ENCODE measurements at places on chromosomes 4 and X.

- H3K4me1 ChIP-seq = no peaks in the 10 kb centered on the region
- no peak for DNase-seq
- no peak overlapping the region for H3K27ac ChIP-seq
- no peaks in the 10 kb centered on the region for H3K27me3 ChIP-seq
- H3K36me3 ChIP-seq = no peaks in the 10 kb centered on the region
Observed at GRCh38 chr4:132662456-132662855, 486.6 kb upstream of the PCDH10 start.

- DNase-seq = no peak
- H3K27me3 ChIP-seq = no peaks in the 10 kb centered on the region
- no peaks in the 10 kb centered on the region for H3K4me1 ChIP-seq
- H3K27ac ChIP-seq = no peak overlapping the region
- H3K4me3 ChIP-seq = no peak overlapping the region
Observed at GRCh38 chrX:129115104-129115503, 408.2 kb downstream of the SMARCA1 start.

DNA sequence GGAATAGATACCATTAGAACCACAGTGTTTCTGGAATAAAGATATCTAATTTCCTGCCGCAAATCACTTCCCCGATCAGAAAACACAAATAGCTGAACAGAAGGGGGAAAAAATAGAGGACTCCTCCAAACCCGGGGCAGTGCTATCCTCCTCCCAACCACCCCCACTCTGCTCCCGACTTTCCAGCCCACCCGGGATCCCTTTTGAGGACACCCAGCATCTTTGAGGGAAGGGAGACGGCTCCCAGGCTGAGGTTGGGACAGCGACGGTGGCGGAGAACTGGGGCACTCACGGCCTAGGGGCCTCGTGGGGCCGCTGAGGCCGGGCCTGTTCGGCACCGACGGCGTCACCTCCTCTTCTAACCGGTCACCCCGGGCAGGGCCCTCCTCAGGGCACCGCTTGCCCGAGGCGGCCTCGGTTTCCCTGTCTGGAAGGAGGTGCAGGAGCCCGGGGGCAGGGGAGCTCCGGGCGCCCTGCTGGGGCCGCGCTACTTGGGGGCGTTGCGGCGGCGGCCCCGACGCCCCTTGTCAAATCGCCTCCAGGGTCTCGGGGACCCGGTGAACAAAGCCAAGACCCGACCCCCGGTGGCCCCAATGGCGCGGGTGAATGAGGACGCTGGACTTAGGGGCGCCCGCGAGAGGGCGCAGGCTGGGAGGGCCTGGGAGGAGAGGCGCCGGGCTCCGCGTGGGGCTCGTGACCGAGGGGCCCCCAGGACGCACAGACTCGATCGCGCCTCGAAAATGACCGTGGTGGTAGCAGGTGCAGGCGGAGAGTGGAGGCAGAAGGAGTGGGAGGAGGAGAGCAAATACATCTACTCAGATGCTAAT, 6.9 kb upstream of the ARX start:
- peaks cover 10% of the 10 kb centered on the region for H3K4me1 ChIP-seq
- DNase-seq = no peak
- peak overlapping the region; percentile 16 for H3K4me3 ChIP-seq

GRCh38 chr4:88130544-88131305, 27.7 kb downstream of the ABCG2 start:
- no peaks in the 10 kb centered on the region for H3K27me3 ChIP-seq
- H3K27ac ChIP-seq = no peak overlapping the region
- H3K4me1 ChIP-seq = peaks cover 2% of the 10 kb centered on the region
- no peaks in the 10 kb centered on the region for H3K36me3 ChIP-seq
- no peak for DNase-seq

DNA sequence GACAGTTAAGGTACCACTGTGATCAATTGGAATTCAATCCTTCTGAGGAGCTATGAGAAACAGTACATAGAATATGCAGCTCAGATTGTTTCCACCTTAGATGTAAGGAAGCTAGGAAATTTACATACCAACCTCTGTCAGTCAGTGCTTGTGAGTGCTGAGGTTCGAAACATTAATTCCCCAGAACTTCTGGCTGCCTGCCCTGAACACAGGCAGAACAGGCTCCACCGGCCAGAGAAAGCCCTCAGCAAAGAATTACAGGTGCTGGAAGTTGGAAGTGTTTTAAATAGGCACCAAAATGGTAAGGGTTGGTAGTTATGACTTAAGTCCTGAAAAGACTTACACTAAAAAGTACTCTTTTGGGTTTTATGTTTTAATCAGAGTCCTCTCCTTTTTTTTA, 651.8 kb downstream of the C4orf33 start:
- no peaks in the 10 kb centered on the region for H3K36me3 ChIP-seq
- no peaks in the 10 kb centered on the region for H3K27me3 ChIP-seq
- no peak for DNase-seq
- no peak overlapping the region for H3K27ac ChIP-seq

DNA sequence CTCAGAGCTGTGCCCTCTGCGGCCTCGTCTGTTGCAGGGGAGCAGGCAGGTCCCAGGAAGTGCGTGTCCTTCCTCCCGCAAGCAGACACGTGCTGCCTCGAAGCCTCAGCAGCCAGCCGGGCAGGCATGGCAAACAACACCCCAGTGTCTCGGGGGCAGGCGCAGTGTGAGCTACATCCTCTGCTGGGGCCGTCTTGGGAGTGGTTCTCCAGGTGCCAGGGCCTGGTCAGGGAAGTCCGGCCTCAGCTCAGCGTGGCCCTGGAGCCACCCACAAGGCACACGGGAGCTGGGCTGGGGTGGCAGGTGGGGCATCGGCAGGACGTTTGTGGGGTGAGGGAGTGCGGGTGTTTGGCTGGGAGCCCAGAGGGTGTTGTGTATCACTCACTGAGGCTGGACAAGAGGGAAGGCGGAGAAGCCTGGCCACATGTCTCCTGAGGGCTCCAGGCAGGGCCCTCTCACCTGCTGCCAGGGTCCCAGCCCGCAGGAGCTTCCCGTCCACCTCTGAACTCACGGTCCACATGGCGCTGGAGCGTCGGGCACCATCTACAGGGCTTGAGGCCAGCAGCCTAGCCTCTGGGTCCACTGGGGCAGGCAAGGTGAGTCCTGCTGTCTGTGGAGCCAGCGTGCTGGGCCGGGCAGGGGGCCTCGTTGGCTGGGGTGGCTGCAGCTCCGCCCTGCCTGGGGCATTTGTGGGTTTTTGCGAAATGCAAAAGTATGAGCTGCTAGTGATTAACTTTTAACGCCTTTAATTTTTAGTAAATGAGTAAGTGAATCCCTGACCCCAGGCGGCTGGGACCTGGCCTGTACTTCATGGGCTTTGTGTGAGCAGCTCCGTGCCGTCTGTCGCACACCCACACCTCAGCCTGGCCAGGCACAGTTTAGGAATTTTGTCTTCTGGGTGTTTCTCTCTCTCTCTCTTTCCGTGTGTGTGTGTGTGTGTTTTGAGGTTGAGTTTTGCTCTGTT, 17.3 kb upstream of the UVSSA start:
- H3K4me3 ChIP-seq = peak overlapping the region; percentile 93
- no peaks in the 10 kb centered on the region for H3K27me3 ChIP-seq
- H3K4me1 ChIP-seq = peaks cover 25% of the 10 kb centered on the region
- H3K27ac ChIP-seq = peak overlapping the region; percentile 100
- H3K36me3 ChIP-seq = peaks cover 3% of the 10 kb centered on the region
- DNase-seq = peak; percentile 51

DNA sequence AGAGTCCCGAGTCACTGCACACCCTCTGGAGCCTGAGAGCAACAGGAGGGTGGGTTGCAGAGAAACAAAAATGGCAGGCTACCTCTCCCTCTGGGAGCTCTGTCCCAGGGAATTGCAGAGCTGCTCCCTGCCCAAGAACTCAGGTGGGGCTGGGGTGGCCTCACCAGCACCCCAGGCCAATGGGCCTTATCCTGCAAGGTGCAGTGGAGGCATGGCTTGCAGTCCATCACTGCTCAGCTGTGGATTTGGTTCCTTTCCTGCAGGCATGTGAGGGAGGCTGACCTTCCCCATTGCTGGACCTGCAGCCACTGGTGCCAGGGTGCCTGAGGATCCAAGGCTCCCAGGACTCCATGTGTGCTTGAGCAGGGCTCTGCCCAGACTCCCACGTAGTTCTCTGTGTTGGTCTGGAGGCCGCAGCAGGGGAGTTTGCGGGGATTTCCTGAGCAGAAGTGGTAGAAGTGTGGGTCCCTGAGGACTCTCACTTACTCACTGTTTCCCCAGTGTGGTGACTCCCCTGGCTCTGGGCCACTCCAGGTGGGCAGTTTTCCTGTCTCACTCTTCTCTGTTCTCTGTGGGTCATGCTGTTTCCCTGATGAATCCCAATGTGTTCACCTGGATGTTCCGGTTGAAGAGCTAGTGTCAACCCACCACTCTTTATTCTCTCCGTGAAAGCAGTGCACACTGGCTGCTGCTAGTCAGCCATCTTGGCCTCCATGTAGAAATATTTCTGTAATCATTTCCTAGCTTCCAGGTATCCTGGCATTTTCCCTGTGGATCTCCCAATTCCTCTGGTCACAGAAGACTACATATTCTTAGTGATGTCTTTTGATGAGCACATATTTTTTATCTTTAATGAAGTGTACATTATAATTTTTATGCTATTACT, 82.3 kb downstream of the ARHGAP24 start:
- no peaks in the 10 kb centered on the region for H3K36me3 ChIP-seq
- H3K27me3 ChIP-seq = no peaks in the 10 kb centered on the region
- no peaks in the 10 kb centered on the region for H3K4me1 ChIP-seq
- DNase-seq = no peak
- no peak overlapping the region for H3K27ac ChIP-seq

- H3K4me3 ChIP-seq = peak overlapping the region; percentile 45
- H3K4me1 ChIP-seq = peaks cover 3% of the 10 kb centered on the region
- no peaks in the 10 kb centered on the region for H3K27me3 ChIP-seq
- peaks cover 4% of the 10 kb centered on the region for H3K36me3 ChIP-seq
- no peak for DNase-seq
Observed at GRCh38 chr4:139501117-139501516, 47.2 kb downstream of the RAB33B start.

DNA sequence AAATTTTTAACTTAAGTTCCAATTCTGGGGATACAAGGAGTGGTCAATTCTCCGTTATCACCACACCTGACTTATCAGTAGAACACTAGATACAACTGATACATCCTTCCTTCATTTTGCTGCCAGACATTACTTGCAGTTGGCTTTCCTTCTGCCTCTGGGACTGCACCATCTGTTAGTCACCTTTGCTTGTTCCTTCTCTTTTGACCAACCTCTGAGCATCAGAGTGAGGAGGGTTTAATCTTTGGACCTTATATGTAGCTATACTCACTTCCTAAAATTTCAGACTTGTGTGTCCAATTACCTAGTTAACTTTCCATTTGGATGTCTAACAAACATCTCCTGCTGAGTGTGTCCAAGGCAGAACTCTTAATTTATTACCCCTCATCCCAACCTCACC, 330.7 kb downstream of the PTTG2 start:
- H3K27me3 ChIP-seq = no peaks in the 10 kb centered on the region
- H3K27ac ChIP-seq = no peak overlapping the region
- H3K4me3 ChIP-seq = no peak overlapping the region
- DNase-seq = no peak
- no peaks in the 10 kb centered on the region for H3K36me3 ChIP-seq

GRCh38 chr4:58843455-58843854, 1733.3 kb upstream of the IGFBP7 start:
- no peaks in the 10 kb centered on the region for H3K4me1 ChIP-seq
- H3K4me3 ChIP-seq = no peak overlapping the region
- H3K27ac ChIP-seq = no peak overlapping the region
- no peak for DNase-seq
- H3K36me3 ChIP-seq = no peaks in the 10 kb centered on the region

GRCh38 chrX:124573468-124573867, 227.1 kb downstream of the SH2D1A start:
- no peak overlapping the region for H3K27ac ChIP-seq
- no peak for DNase-seq
- H3K27me3 ChIP-seq = no peaks in the 10 kb centered on the region
- H3K4me3 ChIP-seq = no peak overlapping the region

GRCh38 chr4:94038195-94038594, 169.5 kb upstream of the SMARCAD1 start:
- no peaks in the 10 kb centered on the region for H3K36me3 ChIP-seq
- DNase-seq = no peak
- no peak overlapping the region for H3K4me3 ChIP-seq
- no peak overlapping the region for H3K27ac ChIP-seq
- no peaks in the 10 kb centered on the region for H3K4me1 ChIP-seq
- no peaks in the 10 kb centered on the region for H3K27me3 ChIP-seq

GRCh38 chrX:109840585-109840984, 107.5 kb upstream of the ACSL4 start:
- no peak overlapping the region for H3K4me3 ChIP-seq
- no peak overlapping the region for H3K27ac ChIP-seq
- no peaks in the 10 kb centered on the region for H3K36me3 ChIP-seq
- H3K4me1 ChIP-seq = no peaks in the 10 kb centered on the region

GRCh38 chrX:134990801-134991481, at the start of gene SMIM10:
Gene SMIM10 (plus strand): TSS chrX:134990991. CDS start chrX:134991096, 105 bp downstream.
- no peak within 1 kb of the TSS for H3K27ac ChIP-seq
- peak within 1 kb of the TSS; percentile 75 for H3K4me3 ChIP-seq
- peaks cover 17% of the 10 kb centered on the region for H3K27me3 ChIP-seq
- H3K36me3 ChIP-seq = no peaks in the 10 kb centered on the region
- peaks cover 12% of the 10 kb centered on the region for H3K4me1 ChIP-seq

DNA sequence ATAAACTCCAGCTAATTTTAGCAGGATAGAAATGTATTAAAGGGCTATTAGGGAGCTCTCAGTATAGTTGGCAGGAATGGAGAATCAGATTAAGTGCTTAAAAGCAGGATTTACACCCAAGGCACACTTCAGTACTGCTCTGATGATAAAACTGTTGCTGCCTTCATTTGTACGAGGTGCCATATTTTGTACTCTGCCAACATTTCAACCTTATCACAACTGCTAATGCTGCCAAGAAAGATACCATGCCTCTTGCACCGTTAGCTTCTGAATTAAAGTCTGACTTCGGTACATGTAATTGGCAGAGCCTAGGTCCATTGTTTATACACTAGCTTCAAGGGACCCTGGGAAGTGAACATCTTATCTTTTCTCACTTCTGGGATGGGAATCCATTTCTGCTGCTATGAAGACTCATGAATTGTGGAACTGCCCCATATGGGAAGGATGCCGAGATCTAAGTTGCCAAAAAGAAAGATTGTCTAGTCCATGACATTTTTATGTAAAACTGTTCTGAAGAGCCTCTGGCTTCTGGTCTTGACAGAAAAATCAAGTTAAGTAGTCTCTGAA, 624.0 kb upstream of the IGFBP7 start:
- H3K27ac ChIP-seq = no peak overlapping the region
- no peaks in the 10 kb centered on the region for H3K4me1 ChIP-seq
- no peak for DNase-seq
- no peaks in the 10 kb centered on the region for H3K27me3 ChIP-seq

All from T-helper 17 cell (primary cell).